ENCODE measurements at places on chromosomes 3 and 15.

- DNase-seq, result no peak
These were observed 254.9 kb upstream of the TBL1XR1 start for GRCh38 chr3:177451864-177452830.

GRCh38 chr15:65132878-65133547 is 595 bp downstream of the PDCD7 start:
- DNase-seq, result no peak

GRCh38 chr3:184172681-184173373 is 1.8 kb upstream of the AP2M1 start:
- DNase-seq, result no peak

DNA sequence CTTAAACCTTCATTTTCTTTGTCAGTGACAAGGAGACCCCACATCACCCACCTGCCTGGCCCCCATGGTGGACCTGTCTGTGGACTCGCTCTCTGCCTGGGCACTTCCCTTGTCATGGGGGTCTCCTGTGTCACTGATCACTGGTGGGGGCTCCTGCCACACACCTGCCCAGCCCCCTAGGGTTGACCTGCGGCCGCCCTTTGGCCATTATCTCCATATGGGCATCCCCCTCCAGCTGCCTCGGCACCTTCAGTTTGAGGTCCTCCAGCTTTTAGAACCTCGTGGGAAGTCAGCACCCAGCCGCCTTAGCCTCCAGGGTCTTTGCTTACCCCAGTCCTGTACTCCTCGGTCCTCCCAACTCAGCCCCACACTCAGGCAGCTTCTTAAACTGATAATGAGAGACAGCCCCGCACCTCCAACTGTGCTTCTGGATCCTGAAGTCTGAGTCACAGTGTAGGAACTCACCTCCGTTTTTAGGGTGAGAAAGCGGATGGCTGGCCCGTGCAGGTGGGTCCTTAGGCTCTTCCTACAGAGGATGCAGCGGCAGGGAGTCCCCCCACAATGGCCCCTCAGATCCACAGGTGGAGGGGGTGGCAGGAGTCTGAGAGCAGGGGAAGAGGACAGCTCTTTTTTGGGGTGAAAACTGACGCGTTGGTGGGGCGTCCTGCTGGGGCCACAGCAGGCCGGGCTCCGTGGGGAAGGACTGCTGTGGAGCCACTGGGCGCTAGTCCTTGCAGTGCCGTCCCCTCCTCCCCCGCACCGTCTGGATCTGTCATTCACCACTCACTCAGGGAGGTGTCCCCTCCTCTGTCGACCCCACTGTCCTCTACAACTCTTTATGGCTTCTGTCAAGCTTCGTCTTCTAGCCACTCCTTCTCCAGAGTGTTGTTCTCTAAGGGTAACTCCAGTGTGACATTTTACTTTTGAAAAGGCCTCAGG is 8.7 kb upstream of the PRR23E start:
- no peak for DNase-seq

DNA sequence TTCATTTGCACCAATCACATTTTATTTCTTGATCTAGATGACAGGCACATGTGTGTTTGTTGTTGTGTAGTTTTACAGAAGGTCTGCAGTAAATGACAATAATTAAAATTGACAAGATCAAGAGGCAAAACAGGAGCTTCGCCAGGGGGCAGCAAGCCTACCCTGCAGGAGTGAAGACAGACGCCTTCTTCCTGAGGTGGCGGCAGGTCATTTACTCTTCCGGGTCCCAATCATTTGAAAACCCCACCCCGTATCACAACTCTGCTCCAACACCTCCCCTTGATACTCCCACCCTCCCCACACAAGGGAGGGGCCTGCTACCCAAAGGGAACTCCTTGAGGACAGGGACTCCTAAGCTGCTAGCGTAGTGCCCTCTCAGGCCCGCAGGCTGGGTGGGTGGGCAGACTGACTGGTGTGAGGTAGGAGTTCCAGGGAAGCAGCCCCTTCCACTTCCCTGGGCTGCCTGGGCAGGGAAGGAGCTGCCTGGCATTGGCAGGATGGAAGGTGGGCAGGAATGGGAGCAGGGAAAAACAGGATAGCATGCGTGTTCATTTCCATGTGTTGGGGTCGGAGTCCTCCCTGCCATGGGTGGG is 13.1 kb downstream of the CHDH start:
- no peak for DNase-seq

DNA sequence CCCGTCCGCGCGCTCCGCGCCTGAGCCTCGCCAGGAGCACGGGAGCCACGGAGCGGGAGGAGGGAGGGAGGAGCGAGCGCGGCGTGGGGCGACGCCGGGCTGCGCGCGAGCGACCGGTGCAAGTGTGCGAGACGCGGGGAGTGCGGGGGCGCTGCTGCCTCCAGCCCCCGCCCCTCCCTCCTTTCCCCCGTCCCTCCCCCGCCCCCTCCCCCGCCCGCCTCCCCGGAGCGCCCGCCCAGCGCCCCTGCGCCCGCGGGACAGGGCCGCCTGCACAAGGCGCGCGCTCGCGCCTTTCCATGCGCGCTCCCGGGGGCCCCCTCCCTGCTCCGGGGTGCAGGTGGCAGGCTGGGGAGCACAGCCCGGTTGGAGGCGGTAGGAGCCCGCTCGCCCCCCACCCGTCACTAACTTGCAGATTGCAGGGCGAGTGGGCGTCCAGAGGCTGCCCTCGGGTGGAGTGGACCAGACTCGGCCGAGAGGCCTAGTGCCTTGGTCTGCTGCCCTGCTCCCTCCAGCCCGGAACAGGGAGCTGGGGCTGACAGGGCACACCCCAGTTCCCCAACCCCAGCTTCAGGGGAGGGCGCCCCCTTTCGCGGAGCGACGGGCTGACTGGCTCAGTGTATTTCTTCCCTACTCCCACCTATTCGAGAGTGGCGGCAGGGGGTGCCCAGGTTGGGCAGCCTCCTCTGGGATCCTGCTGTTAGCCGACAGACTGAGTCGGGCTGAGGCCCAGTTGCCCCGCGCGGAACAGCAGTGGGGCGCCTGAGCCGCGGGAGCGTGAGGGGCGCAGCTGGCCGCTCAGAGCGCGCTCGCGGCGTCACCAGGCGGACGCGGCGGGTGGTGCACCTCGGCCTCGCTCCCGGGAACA is at the start of gene WNT7A:
Gene WNT7A, minus strand, starts transcription at position 126 of the 865 bp plus-strand sequence. CDS start 255 bp downstream, outside the sequence.
- DNase-seq, result no peak
